CD8-positive, alpha-beta memory T cell (primary cell): ENCODE measurements at places on chromosomes 2 and 18. TPM values are rescaled to one million over a fixed set of nuclear protein-coding genes. Genes with fewer than 3 reads are reported as not detected.

METTL5 gene
- 100 TPM for total RNA-seq

DNA sequence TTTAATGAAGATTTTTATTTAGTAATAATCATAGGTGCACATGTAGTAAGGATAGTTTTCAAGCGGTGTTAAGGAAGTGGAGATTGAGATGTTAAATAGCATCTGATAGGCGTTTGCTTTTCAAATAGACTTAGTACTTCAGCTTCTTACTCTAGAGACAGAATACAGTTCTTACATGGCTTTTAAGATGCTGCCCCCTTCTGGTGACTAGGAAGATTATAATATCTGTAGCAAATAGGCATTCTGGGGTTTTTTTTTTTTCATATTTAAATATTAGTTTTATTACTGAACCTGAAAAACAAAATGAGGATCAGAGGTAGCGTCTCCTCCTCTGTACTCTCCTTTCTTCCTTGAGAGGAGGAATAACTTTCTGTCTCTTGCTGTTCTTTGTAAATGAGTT, 100.2 kb downstream of the AGAP1 start:
- H3K4me1 ChIP-seq = no peaks in the 10 kb centered on the region
- DNase-seq = no peak
- no peaks in the 10 kb centered on the region for H3K27me3 ChIP-seq

DNA sequence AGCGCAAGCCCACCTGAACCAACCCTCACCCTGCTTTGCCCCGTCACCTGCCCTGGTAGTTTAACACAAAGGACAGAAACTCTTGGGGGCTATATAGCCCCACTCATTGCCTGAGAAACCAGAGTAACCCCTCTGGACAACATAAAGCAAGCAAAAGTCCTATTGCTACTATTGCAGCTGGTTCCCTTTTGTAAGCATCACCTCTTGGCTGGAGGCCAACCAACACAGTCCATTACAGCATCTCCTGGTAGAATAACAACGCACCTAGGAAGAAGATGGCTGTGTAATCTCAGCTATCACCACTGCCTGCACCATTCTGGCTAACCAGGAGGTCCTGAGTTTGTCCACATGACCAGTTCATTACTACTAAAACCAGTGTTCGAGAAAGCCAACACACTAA, 36.4 kb downstream of the FLACC1 start:
- no peak overlapping the region for H3K4me3 ChIP-seq
- no peak overlapping the region for H3K27ac ChIP-seq
- no peak for DNase-seq
- H3K36me3 ChIP-seq = no peaks in the 10 kb centered on the region
- no peaks in the 10 kb centered on the region for H3K27me3 ChIP-seq

- H3K4me3 ChIP-seq = no peak overlapping the region
- no peaks in the 10 kb centered on the region for H3K4me1 ChIP-seq
- DNase-seq = no peak
- no peak overlapping the region for H3K27ac ChIP-seq
- H3K27me3 ChIP-seq = no peaks in the 10 kb centered on the region
These were observed 210.1 kb downstream of the ZNF521 start for GRCh38 chr18:25141886-25142285.

DNA sequence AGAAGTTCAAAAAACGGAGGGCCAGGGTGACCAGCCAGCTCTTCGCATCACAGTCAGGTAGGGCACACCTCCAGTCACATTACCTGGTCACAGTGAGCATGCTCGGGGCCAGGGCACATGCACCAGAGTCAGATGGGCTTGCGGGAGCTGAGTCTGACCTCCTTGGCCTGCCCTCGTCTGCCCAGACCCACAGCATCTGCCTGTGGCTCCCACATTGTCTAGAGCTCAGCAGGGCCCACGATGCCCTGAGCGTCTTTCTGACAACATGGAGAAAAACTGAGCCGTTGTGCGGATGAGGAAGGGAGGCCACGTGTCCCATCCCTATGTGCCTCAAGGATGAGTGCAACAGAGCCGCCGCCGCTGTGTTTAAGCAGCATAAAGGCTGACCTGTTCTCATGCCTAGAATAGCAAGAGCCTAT, 37.6 kb downstream of the CRACDL start:
- no peak overlapping the region for H3K27ac ChIP-seq
- no peak overlapping the region for H3K4me3 ChIP-seq
- no peak for DNase-seq
- no peaks in the 10 kb centered on the region for H3K36me3 ChIP-seq
- no peaks in the 10 kb centered on the region for H3K27me3 ChIP-seq

DNA sequence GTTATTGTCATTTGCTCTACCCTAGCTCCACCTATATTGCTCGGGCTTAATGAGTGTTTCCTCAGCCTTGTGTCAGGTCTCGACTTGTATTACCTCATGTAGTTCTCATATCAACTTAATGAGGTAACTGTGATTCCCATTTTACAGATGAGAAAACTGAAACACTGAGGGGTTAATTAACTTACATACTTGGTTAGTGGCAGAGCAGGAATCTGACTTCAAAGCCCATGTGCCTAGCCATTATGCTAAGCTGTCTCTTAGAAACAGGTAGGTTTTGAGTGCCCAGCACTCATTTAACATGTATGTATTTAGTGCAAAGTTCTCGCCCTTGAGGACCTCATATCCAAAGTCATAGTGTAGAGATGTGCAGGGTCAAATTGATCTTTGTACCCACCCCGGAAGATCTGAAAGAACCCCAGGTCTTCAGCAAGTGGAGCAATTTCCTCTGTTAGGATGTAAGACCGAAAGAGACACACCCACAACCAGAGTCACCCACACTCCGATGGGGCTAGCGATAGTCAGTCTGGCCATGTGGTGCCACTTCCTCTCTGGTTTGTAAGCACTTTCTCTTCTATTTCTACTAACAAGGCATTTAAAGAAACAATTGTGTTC, 121.0 kb upstream of the SLC39A10 start:
- no peaks in the 10 kb centered on the region for H3K27me3 ChIP-seq
- H3K4me1 ChIP-seq = peaks cover 82% of the 10 kb centered on the region
- peak overlapping the region; percentile 27 for H3K4me3 ChIP-seq
- DNase-seq = peak; percentile 51
- H3K27ac ChIP-seq = no peak overlapping the region
- no peaks in the 10 kb centered on the region for H3K36me3 ChIP-seq

DNA sequence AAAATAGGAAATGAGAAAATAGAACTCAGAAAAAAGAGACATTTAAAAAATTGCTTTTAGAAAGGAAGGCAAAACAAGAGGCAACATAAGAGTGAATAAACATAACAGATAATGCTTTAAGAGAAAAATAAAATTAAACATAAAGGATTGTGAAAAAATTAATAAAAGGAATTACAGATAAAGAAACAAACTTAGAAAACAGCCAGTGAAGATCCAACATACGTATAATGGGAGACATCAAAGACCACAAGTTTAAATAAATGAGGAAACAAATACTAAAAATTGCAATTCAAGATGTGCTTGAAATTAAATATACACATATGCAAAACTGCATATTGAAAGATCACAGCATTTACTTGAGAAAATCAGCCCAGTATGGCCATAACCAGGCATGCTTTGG, 448.9 kb downstream of the NBAS start:
- H3K4me1 ChIP-seq = no peaks in the 10 kb centered on the region
- no peak overlapping the region for H3K4me3 ChIP-seq
- H3K36me3 ChIP-seq = no peaks in the 10 kb centered on the region
- DNase-seq = no peak
